CD4-positive, alpha-beta T cell treated with Interleukin-15 for 1 hour (primary cell): ENCODE measurements at places on chromosomes 11 and 22.

- DNase-seq: no peak
Measured at GRCh38 chr22:49139492-49140151, 688.1 kb downstream of the BRD1 start.

- peak; percentile 13 for DNase-seq
Measured at GRCh38 chr11:200224-201003, 6.8 kb downstream of the BET1L start.

- DNase-seq: no peak
Measured at GRCh38 chr11:61838921-61839320, 10.8 kb downstream of the FADS2 start.

DNA sequence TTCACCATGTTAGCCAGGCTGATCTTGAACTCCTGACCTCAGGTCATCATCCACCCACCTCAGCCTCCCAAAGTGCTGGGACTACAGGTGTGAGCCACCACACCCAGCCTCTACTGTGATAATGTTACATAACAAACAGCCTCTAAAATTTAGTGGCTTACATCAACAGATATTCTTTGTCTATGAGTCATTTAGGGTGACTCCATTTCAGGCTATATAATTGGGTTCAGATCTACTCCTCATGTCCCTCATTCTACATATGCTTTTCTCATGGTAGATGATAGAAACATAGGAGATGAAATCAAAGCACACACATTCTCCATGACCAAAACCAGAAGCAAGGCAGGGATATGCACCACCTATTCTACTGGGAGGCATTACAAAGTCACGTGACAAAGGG is 72.7 kb downstream of the SIK2 start:
- DNase-seq: no peak

DNA sequence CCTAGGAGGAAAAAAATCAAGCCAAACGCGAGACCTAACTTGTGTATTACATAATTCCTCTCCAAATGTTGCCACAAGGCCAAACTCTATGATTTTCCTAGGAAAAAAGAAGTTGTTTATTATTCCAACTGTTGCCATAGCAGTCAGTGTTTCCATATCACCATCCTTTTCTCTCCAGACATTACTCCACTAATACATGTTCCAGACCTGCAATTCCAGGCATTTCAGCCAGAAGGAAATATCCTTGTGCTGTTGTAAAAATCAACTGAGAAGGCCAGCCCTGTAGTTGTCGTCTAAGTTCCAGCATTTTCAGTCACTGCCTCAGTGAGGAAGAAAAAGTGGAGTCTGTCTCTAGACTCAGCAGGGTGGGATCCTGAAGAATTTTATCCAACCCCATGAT is 33.1 kb upstream of the PAMR1 start:
- no peak for DNase-seq
